ENCODE measurements at places on chromosomes 5 and 9.

GRCh38 chr5:121489972-121490371 lies 361.7 kb upstream of the FTMT start:
- DNase-seq: no peak

- no peak for DNase-seq
Measured at GRCh38 chr5:150672237-150672883, 11.3 kb downstream of the MYOZ3 start.

GRCh38 chr5:158848634-158849033 lies 251.1 kb downstream of the EBF1 start:
- no peak for DNase-seq

- no peak for DNase-seq
Measured at GRCh38 chr9:129270903-129271431, 92.9 kb upstream of the IER5L start.

DNA sequence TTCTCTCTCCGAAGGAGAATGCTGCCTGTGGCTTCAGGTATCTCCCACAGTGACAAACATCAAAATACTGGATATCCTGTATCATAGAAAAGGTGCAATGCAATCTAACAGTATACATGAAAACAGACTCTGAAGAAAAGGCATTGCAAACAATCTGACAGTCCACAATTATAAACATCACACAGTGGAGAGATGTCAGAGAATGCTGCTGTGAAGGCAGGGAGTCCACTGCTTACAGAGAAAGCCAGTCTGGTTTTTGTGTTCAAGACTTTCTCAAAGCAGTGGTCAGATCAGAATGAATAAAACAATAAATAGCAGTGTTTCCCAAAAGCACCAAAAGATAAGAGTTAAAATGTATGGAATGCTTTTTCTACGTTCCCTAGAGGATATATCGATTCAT lies 28.7 kb downstream of the TTC23L start:
- DNase-seq: no peak

DNA sequence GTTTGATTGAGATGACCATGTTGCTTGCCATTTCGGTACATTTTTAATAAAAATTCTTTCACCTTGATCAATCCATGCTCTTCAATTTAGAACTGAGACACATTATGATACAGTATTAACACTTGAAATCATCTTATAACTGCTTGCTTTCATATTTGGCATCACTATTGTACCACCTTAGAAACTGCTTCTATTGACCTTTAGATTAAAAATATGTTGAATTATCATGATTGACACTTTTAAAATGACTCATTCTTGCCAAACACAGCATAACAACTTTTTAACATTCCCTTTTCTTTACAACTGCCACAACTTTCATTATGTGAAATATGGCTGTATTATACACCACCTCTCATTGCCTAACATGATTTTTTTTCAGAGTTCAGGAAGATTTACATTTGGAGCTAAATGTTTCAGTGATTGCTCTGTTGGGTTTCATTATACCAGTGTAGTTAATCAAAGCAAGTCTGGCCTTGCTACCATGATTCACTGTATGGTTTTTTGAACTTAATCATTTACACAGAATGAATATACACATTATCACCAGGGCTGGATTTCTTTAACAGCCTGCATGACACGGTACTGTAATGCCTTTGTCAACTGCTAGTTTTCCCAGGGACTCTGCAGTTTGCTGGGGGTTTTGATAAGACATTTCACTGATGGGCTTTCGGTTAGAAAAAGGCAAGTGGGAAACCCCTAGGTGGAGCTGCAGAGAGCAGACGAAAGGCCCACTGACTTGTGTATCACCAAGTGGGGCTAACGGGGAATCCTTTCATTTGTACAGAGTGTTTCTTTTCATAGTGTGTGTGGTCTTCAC lies 93.6 kb upstream of the TLE4 start:
- no peak for DNase-seq

GRCh38 chr5:175550055-175550805 lies 71.9 kb downstream of the SFXN1 start:
- no peak for DNase-seq

- DNase-seq: no peak
Measured at GRCh38 chr9:135328485-135329417, 150.8 kb upstream of the PPP1R26 start.

GRCh38 chr5:147674411-147674810 lies 108.1 kb downstream of the JAKMIP2 start:
- no peak for DNase-seq

- DNase-seq: no peak
Measured at GRCh38 chr9:127550282-127550681, 61.8 kb upstream of the STXBP1 start.

- DNase-seq: no peak
Measured at GRCh38 chr9:95877984-95878383, 2.5 kb downstream of the ERCC6L2 start.

- no peak for DNase-seq
Measured at GRCh38 chr9:94557376-94557775, 2.5 kb downstream of the PCAT7 start.

DNA sequence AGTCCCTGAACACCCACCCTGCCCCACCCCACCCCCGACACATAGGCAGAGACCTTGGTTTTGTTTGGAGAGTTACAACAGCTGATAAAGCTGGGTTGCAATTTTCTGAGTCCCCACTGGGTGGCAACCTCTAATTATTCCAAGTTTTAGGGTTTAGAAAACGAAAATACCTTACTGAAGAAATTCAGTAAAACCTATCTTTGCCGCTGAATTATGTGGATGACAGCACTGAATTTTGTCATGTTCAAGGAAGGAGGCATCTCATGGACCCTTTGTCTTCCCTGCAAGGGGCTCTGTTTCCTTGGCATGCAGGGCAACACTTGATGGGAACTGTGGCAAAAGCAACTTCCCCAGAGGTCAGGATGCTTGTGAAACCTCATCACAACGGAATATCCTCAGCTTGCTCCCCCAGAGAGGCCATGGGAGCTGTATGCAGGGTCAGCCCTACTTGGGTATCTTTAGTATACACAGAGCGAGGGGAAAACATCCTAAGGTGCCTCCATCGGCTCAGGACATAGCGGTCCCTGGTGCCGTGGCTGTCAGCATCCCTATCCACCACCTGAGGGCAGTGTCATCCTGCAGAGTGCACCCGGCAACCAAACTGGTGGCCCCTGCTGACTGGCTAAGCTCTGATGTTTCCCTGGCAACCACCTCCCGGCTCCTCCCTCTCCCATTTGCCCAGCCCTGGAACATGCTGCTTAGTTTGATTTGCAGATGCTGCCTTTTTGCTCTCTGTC lies 123.1 kb downstream of the RXRA start:
- DNase-seq: peak; percentile 60

DNA sequence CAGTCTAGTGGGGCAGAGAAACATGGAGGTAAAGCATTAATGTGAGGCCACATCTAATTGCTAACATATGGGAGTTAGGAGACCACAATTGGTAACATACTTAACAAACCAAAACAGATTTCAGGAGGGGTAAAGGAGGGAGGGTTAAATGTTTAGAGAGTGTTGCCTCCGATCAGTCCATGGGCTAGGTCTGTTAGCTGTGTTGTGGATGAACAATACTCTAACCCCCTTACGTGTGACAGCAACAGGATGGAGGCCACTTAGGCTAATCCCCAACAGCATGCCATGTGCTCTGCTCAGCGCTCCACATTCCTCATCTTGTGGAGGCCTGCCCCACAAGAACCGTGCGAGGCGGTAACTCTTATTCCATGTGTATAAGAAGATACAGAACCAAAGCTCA lies 167.0 kb downstream of the CRB2 start:
- no peak for DNase-seq
